CD8-positive, alpha-beta T cell (primary cell): ENCODE measurements at places on chromosomes 7 and 10.

- DNase-seq = no peak
These were observed 176.4 kb downstream of the XPNPEP1 start for GRCh38 chr10:109746861-109747260.

DNA sequence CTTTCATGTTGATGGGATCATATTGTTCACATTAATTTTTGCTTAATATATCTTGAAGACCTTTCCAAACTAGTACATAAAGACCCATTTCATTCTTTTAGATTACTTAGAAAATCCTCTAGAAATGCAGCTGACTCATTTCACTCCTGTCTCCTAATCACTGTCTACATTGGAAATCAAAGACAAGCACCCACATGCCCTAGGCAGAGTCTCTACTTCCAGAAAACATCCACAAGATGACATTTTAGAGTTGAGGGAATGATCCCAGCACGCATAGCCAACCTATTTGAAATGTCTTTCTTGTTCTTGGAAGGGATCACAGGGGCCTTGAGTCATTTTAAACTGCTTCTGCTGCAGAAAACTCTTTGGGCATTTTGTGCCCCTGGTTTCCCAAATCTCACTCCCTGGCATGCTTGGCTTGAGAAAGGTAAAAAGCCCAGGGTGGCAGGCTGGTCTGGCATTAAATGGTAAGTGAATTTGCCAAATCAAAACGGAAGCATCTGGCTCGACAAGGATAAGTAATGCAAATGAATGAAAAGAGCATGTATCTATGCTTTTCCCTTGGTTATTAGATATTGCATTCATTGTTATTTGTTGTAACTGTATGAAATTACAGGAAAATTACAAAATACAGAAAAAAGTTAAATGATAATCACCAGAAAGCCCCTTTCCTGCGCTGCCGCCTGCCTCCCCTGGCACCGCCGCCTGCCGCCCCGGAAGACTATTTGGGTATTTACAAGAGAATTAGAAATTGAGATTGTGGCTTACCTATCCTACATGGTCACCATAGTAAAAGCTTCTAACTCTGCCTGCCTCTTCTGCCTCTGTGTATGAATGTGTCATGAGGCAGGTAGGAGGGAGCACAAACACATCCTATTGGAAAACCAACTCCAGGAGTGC, 225.3 kb downstream of the PTEN start:
- DNase-seq = no peak

- DNase-seq = no peak
These were observed 10.2 kb downstream of the UBN2 start for GRCh38 chr7:139241258-139241657.

- DNase-seq = no peak
These were observed 607.7 kb upstream of the FOXK1 start for GRCh38 chr7:4074407-4074806.

- no peak for DNase-seq
These were observed 241.7 kb upstream of the NEBL start for GRCh38 chr10:21138769-21139340.

- peak; percentile 56 for DNase-seq
These were observed 104.6 kb upstream of the PPIF start for GRCh38 chr10:79242620-79243152.

GRCh38 chr7:151631570-151631952, 111.9 kb upstream of the RHEB start:
- DNase-seq = no peak

DNA sequence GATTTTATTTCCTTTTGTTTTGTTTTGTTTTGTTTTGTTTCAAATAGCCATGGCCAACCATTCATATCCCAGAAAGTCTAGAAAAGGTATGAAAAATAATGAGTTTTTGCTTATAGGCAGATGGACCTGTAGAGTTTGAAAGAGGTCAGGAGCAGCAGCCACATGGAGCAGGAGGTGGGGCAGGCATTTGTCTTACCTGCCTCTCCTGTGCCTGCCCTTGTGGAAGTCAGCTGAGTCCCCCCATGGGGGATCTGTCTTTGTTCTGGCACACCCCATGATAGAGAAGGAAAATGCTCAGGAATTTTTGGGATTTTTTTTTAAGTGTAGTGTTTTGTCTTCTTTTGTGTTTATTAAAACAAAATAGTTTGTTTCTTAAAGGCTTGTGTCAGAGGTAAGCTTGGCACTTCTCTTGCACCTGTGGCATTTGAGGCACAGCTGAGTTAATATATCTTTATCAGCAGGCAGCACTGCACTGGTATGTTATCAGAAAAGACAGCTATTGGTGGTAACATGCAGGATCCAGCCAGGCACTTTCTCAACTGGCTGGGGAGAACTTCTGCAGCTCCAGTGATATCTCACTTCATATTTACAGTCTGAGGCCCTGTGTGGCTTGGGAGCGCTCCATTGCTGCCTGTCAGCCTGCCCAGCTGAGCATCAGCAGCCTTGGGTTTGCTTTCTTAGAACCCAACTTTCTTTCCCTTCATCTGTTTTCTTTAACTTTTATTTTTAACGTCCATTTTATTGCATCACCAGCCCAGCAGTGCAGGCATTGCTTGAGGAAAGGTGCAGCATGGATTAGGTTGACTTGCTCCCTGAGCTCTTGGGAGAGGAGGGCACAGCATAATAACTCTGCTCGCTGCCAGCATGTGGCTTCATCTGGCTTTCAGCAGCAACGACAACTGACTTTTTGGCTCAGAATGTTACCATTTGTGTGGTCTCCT, 44.4 kb downstream of the LRRC4 start:
- DNase-seq = no peak

DNA sequence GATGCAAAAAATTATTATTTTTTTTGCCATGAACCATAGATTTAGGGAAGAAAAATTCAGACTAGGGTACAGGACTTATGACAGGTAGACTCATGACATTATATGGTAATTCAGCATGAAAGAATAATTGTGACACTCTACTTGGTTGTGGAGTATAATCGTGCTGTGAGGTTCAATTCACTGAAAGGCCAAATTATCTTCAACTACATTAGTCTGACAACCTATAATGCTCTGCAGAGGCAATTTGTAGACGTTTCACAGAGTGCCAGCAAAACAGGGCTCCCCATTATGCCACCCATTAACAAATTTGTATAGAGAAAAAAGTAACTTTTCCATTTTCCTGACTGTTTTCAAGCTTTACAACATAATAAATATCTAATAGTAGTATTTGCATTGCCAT, 292.6 kb downstream of the LRMDA start:
- DNase-seq = no peak

DNA sequence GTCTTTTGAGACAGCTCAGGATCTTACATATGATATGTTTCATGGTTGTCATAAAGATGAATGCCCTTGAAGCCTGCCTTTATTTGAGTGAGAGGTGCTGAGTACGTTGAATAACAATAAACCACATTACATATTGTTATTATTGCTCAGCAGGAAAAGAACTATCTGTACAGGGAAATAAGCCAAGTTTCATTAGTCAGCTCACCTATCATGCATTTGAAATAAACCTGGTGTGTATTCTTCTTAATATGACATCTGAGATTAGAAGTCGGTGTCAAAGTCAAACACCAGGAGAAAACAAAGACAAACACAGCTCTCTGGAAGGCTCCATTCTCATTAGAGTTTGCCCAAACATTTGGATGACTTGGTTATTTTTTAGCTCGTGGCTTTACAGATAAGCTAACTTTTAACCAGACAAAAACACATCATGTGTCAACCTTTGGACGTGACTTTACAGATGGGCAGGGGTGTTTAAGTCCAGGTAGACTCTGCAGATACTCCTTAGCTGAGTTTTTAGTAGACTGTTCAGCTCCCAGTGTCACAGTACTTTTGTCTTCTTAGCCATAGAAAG, 71.2 kb upstream of the AOAH start:
- no peak for DNase-seq

GRCh38 chr7:101602484-101603241, 26.4 kb downstream of the MYL10 start:
- peak; percentile 74 for DNase-seq

- DNase-seq = no peak
These were observed 27.2 kb downstream of the TAS2R41 start for GRCh38 chr7:143504937-143505297.

DNA sequence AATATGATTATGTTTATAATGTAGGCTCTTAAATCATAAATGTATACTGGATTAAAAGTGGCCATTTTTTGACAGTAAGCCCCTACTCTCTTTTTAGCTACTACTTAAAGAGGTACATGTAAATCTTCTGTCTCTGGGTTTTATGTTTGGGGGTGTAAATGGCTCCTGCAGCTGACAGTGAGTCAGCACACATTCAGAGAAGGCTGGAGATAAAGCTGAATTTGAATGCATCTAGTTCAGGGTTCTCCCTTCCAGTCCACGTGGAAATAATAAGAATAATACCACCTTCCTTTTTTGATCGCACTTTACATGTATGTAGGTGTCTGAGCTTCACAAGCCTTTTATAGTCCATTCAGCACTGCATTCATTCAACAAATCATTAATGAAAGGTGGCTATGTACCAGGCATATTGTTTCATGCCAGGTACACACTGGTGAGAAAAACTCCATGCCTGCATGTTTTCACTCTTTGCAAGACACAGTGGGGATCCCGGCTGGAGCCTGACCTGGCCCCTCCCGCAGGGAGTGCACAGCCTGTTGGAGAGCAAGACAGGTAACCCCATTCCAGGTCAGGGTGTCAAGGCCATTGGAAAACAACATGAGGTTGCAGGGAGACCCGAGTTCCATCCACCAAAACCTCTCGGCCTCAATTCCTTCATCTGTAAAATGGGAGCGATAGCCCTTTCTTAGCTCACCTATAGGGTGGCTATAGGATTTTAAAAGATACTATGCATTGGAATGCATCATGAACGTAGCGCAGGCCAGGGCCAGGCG, 107.5 kb upstream of the ANLN start:
- DNase-seq = no peak

GRCh38 chr10:121260377-121260776, 337.9 kb downstream of the FGFR2 start:
- DNase-seq = no peak

DNA sequence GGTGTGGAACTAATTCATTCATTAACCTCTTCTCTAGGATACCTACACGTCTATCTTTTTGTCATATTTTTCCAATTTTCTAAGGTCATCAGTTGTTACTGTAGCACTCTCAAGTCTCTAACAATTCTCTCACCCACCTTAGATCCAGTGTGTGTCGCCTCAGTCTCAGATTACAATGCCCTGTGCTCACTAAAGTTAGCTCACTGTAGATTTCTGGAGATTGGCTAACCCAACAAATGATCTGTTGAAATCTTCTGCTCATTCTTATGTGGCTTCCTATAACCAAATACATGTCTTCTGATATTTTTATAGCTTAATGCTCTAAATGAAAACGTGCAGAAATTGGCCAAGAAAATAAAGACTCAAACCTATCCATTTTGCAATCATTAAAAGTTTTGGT, 142.6 kb downstream of the SLC25A13 start:
- no peak for DNase-seq

DNA sequence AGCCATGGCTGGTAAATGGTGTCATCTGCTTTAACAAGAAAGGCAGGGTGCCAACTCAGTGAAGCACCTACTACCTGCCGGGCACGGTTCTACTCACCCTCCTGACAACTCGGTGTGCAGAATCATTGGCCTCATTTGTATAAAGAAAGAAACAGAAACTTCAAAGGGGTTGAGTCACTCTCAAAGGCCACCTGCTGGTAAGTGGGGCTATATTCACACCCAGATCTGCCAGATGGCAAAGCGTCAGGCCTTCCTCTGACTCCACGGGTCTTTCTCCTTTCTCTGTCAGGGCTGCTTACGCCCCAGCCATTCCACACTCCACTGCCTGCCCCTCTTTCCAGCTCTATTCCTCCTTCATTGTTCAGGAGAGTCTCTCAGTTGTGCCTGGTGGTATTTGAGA, 309.2 kb downstream of the GFRA1 start:
- DNase-seq = no peak

GRCh38 chr7:102304668-102305067, 18.0 kb downstream of the SH2B2 start:
- no peak for DNase-seq

GRCh38 chr7:107220356-107220755, 51.6 kb downstream of the HBP1 start:
- DNase-seq = no peak

GRCh38 chr10:35462491-35462934, 126.2 kb downstream of the CCNY start:
- no peak for DNase-seq

- DNase-seq = peak; percentile 38
These were observed 1.3 kb downstream of the ZNRF2 start for GRCh38 chr7:30285536-30286284.

DNA sequence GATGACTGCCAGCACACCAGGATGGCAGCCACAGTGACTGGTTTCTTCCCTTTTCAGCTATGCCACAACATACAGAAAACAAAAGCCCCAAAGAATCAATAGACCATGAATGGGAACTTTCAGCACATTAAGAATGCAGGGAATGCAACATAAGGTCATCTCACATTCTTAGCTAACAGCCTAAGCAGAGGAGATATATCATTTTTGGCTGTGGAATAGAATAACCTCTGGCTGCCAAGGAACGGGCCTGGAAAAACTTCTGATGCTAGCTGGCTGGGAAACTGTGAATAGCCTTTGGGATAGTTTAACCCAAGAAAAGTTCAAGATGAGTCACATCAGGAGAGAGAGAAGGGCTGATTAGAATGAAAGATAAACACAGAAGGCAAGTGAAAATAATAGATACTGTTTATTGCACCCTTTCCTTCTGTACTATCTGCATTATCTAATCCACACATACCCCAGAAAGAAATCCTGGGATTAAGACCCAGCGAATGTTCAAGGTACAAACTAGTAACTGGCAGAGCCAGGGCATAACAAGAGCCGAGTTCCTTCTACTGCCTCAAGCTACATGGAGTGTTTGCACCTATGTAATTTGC, 169.2 kb downstream of the SEMA3A start:
- DNase-seq = no peak

GRCh38 chr7:112509402-112509801, 28.6 kb downstream of the LSMEM1 start:
- no peak for DNase-seq

DNA sequence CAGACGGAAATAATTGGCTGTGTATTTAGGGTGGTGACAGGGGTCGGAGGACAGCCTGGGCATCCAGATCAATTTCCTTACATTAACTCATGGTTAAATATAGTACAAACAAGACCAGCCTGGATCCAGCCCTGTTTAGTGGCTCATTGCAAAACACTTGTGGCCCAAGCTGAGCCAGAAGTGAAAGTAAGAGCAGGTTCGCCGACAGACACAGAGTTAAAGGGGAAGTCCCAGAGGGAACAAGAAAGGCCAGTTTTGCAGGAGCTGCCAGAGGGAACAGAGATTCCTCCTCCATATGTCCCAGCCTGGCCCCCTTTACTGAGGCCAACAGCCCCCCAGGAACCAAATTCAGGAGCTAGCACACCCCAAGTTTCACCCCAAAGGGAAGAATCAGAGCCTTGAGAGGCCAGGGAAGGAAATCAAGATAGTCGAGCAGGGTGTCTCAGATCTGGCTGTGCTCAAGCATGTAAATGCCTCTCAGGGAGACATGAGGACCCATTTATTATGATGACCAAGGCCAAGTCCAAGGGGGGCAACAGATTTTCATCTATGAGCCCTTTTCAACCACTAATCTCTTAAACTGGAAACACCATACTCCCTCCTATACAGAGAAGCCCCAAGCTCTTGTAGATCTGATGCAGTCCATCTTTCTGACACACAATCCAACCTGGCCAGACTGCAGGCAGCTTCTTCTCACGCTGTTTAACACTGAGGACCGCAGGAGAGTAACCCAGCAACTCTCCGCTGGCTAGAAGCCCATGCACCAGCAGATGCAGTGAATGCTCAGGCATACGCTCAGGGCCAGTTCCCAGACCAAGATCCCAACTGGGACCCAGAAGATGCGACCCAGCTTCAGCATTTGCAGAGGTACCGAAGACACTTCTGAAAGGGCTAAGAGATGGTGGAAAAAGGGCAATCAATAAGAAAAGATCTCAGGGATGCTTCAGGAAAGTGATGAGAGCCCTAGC, 15.9 kb upstream of the ADCK2 start:
- no peak for DNase-seq
